CMK (cell line): ENCODE measurements at places on chromosomes 12 and 14.

GRCh38 chr14:22542360-22542759, 46.7 kb downstream of the DAD1 start:
- DNase-seq, result no peak

DNA sequence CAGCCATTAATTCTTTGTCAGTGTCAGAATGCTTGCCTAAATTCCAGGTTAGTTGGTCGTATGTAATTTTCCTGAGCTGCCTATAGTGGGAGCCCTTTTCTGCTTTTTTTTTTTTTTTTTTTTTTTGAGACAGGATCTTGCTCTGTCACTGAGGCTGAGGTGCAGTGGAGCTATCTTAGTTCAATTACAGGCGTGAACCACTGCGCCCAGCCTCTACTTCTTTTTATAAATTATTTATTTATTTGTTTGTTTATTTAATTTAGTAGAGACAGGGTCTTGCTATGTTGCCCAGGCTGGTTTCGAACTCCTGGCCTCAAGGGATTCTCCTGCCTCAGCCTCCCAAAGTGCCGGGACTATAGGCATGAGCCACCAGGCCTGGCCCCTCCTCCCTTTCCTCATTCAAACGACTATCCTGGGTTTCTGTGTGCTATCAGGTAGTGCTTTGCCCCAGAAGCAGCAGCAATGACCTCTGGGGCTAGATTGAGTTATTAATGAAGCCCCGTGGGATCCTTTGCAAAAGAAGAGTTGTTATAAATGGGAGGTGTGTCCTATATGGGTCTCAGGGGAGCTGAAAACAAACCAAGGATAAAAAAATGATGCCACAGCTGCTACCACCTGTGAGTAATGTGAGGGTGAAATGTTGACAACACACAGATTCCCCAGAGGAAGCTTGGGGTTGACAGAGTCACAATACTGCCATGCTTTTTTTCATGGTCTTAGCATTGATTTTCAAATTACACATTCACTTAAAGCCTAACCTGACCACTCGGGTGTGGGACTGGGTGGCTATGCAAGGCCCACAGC, 34.6 kb upstream of the NFKBIA start:
- no peak for DNase-seq

GRCh38 chr14:32635061-32635719, 303.5 kb upstream of the NPAS3 start:
- no peak for DNase-seq

GRCh38 chr12:44317651-44318126, 481.8 kb downstream of the TMEM117 start:
- DNase-seq, result no peak

DNA sequence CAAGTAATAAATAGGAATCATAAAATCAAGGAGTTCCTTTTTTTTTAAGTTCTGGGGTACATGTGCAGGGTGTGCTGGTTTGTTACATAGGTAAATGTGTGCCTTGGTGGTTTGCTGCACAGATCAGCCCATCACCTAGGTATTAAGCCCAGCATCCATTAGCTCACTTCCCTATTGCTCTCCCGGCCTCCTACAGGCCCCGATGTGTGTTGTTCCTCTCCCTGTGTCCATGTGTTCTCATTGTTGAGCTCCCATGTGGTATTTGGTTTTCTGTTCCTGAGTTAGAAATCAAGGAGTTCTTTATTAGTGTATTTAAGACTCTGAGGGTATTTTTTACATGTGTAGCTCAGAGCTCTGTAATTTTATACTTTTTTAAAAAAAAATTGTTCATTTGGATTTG, 86.0 kb downstream of the SCFD1 start:
- DNase-seq, result no peak

GRCh38 chr12:117468016-117468415, 106.6 kb upstream of the NOS1 start:
- DNase-seq, result no peak

DNA sequence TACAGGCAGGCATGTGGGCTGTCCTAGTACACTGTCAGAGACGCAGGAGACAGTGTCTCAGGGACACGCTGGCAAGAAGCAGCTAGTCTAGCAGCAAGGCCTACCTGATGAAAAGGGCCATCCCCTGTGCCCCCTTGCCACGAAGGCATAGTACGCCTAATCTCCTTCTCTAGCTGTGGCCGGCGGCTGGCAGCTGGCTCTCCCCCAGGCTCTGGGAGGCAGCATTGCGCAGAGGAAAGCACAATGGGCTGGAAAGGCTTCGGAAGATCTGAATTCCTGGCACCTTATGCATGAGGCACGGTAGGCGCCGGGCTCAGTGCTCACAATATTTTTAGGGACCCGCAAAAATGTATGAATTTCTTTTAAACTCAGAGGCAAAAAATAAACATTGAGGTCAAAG, 16.0 kb upstream of the PLEKHH1 start:
- DNase-seq, result no peak

- DNase-seq, result no peak
These were observed 71.9 kb downstream of the NTF3 start for GRCh38 chr12:5503774-5504173.

DNA sequence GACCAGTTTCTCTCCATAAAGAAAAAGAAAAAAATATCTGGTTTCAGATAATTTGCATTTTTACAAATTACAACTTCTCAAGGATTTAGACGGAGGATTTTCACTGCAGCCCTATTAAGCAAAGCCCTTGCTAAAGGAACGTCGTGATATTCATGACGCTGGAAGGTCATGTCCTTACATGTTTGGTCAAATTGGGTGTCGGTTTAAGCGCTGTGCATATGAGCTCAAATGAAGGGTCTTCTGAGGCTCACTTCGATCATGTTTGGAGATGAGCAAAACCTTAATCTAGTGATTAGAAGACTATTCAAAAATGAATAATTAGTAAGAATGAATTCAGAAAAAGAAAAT, 67.3 kb upstream of the USP15 start:
- no peak for DNase-seq

GRCh38 chr14:97804056-97804455, 1006.9 kb downstream of the VRK1 start:
- no peak for DNase-seq
